ENCODE measurements at places on chromosomes 7 and 10.
A peak's percentile ranks its signal among the peaks of the same experiment; 100 is the strongest.

DNA sequence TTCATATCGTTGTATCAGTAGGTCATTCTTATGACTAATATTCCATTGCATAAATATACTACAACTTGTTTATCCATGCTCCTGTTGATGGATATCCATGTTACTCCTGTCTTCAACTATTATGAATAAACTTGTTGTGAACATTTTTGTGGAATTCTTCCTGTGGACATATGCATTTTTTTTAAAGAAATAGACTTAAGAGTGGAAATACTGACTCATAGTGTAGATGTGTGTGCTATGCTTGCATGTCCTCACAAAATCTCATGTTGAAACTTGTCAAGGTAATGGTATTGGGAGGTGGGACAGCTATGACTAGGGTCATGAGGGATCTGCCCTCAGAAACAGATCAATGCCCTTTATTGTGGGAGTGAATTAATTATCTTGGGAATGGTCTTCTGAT is 240.5 kb upstream of the PRSS58 start:
- DNase-seq = no peak

DNA sequence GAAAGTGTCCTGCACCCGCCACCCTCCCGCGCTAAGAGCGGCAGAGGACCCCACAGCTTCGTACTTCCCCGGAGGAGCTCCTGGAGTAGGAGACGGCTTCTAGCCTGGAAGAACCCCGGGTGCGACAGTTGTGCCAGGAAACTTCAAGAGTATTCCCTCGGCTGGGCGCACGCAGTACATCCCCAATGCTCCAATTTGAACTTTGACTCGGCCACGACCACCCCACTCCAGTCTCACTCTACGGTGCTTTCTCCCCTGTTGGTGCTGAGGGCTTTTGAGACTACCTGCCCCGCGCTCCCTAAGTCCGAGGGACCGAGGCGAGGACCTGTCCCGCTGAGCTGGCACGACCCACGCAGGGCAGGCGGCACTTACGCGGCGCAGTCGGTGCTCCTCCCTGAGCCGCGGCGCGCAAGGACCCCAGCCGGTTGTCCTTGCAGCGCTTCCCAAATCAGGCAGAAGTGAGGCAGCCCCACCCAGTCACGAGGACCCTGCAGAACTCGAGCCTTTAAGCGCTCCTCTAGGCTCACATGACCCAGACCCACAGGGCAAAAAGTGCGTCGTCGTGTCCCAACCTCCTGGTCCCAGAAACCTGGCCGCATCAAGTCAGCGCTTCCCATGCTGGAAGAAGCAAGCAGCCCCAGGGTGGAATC is at the start of gene CPVL:
Gene CPVL (minus strand): TSS at position 481 of the 650 bp plus-strand sequence. CDS start 25,476 bp downstream, outside the sequence.
- peak; percentile 71 for DNase-seq

DNA sequence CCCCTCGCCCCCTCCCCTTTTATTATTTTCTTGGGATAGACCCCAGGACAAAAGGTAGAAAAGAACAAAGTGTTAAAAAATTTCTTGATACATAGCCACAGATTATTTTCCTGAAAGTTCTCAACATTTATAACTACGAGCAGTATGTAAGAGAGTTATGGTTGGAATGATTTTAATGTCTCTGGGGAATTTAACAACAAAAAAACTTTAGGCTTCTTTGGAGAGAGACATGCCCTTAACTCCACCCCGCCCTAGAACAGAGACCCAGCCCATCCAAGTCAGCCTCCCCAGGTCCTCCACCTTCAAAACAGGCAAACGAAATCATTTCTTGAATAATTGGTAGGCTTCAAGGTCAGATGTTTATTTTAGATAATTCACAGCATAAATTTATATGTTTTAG is 97.1 kb downstream of the TCF7L2 start:
- DNase-seq = no peak

DNA sequence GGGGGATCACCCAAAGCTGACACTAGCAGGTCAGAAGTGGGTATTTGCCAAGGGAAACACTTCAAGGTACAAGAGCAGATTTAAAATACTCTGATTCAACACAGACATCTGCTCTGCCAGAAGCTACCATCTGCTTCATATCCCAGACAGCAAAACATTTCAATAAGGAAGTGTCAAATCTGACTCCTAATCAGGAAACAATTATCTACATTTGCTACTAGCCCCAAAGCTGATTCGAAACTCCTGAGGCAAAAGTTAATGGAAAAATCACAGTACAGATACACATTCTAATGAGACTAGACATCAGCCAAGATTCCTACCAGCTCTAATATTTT is 48.9 kb downstream of the PARD3 start:
- no peak for DNase-seq

DNA sequence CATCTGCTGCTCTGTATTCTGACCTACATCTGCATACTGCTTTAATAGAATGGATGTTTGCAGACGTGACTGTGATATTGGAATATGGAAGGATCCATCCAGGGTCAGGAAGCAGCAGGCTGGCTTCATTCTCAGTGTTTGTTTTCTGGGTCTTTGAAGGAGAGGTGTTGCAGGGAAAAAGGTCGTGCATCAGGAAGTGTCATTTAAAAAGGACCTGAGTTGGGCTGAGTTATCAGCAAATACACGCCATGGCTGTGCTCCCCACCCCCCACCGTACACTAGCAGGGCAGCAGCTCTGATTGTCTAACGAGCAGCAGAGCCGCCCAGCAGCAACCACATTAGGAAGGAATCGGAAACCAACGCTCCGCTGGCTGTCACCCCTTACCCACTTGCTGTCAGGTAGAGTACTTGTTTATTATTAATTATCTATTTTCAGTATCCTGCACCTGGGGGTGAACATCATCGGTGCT is 63.1 kb upstream of the STEAP1B start:
- DNase-seq = no peak

- DNase-seq = no peak
Measured at GRCh38 chr7:1193593-1194424, 33.8 kb upstream of the ZFAND2A start.

All from HepG2 (cell line).